ENCODE measurements at places on chromosomes 12 and 14.

DNA sequence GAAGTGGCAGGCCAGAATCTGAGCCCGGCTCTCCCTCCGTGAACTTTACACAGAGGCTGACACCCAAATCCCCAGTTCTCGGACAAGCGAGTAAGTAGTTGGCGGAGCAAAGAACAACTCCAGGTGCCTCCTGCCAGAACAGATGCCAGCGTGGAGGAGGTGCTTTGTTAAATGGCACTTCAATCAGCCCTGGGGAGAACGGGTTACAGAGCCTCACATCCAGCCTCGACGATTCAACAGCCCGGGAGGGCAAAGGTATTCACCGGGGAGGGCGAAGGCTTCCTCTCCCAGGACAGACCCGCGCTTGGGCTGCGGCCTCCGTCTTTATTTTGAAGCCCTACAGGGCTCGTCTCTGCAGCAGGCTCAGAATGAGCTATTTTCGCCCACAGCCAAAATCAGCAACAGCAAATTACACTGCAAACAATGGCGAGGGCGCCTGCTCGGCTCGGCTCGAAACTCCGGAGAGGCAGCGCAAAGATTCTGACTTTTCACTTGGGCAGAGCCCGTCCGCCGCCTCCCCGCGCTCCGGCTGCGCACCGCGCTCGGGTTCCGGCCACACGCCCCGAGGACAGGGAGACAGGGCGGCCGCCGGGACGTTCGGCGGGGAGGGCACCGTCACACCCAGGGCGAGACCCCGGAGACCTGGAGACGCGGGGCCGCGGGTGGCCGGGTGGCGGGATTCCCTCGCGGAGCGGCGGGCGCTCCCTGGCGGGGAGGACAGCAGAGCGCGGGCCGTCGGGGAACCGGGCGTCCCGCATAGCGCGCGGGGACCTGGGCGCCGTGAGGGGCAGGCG, 811 bp downstream of the TMCC3 start:
- no peak for DNase-seq

GRCh38 chr12:1093166-1093751, 102.2 kb downstream of the ERC1 start:
- no peak for DNase-seq

DNA sequence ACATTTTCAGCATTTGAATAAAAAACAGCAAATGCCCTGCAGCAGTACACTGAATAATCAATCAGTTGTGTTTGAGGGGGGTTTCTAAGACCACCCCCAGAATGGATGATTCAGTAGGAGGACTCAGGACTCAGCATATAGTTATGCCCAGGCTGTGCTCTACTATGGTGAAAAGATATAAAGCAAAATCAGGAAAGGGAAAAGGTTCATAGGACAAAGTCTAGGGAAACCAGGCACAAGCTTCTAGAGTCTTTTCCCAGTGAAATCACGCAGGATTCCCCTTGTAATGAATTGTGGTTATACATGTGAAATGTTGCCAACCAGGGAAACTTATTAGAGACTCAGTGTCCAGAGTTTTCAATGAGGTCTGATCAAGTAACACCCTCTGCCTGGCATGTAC, 25.0 kb upstream of the SLC17A8 start:
- DNase-seq: no peak

DNA sequence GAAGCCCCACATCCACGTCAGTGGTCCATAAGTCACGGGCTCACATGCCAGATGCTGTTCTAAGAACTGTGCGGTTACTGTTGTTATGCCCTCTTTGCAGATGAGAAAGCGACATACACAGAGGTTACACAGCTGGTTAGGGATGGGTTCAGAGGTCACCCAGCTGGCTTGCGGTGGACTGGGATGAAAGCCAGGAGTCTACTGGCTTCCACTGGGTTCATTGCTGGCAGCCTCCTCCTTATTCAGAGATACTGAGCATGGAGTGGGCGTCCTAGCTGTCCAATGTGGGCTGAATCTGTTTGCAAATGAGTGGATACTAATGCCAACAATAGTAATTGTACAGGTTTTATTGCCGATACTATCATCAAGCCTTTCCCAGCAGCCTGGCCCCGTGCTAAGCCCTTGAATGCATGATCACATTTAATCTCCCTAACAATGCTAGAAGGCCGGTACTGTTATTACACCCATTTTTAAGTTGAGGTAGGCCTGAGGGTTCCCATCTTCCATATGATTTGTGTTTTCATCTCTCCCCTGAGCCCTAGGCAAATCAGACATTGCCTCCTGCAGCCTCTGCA, 129.1 kb downstream of the PLXNC1 start:
- DNase-seq: no peak

DNA sequence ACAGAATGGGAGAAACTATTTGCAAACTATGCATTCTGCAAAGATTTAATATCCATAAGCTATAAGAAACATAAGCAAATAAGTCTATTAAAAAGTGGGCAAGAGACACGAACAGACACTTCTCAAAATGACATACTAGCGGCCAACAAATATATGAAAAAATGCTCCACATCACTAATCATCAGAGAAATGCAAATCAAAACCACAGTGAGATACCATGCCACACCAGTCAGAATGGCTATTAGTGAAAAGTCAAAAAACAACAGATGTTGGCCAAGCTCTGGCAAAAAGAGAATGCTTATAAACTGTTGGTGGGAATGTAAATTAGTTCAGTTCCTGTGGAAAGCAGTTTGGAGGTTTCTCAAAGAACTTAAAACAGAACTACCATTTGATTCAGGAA, 121.3 kb downstream of the KCNMB4 start:
- DNase-seq: no peak

DNA sequence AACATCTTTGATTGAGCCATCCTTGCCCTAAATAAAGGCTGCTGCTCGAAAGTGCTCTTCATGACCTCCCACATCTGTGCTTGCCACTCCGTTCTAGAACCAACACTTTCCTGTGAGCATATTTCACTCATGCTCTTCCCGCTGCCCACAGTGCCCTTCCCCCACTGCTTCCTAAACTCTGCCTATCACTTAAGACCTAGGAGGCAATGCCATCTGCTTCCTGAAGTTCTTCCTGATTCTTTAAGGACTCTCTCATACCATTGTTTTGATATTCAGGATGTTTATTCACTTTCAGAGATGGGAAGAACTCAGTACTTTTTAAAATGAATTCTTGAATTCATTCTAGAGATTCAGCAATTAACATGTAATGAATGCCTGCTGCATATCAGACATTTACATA, 49.9 kb downstream of the ZFYVE21 start:
- no peak for DNase-seq

DNA sequence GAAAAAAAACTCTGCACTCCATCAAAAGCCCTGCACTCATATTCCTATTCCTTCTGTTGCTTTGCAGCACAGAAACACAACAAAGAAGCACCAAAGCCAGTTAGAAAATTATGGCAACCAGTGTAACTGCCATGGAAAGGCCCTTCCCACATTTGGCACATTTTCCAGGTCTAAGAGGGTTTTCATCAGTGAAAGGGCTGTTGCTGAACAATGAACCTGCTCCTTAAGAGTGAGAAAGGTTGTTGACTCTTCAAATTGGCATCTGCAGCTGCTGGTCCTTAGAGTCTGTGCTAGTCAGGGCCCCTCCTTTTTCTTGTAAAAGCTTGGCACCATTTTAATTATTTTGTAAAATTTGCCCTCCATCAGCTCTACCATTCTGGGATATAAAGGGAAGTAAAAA, 378.7 kb upstream of the KITLG start:
- no peak for DNase-seq

DNA sequence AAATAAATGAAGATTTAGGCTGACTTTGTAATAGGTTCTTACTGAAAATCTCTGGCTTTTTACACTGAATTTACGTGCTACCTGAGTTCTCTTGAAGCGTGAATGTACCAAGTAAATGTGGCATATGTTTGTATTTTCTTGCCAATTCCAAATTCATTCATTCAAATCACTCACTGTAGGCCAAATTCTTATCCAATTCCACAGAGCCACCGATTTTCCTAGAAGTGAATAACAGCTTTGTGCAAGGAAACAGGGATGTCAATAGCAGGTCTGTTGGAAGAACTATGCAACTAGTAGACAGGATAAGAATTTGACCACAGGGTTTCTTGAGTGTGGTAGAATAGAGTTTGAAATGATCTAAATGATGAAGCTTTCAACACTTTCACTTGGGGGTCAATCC, 86.8 kb downstream of the SOX5 start:
- no peak for DNase-seq

DNA sequence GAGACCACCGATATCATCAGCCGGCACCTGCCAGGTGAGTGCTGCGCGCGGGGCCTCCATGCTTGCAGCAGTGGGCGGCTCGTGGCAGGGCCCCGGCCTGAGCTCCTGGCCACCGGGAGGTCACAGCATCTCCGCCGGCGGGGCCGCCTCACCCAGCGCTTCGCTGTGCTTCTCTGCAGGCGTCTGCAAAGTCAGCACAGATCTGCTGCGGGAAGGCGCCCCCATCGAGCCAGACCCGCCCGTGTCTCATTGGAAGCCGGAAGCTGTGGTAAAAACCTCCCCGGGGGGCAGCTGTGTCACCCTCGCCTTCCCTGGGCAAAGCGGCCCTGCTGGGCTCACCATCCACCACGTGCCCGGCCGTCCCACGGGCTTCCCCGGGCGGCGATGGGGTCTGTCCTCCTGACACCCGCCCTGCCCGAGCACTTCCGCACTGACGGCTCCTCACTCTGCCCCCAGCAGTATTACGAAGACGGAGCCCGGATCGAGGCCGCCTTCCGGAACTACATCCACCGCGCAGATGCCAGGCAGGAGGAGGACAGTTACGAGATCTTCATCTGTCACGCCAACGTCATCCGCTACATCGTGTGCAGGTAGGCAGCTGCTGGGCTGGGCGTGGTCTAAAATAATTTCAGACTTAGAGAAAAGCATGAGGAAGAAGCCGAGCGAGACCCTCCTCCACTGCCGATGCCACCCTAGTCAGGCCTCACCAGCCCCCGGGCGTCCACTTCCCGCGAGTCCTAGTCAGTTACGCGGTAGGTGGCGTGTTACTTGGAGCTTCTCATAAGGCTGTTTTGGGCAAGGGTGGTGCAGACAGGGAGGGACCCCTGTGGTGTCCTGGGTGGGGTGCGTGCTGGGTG, 7.1 kb downstream of the PGAM5 start:
- no peak for DNase-seq

DNA sequence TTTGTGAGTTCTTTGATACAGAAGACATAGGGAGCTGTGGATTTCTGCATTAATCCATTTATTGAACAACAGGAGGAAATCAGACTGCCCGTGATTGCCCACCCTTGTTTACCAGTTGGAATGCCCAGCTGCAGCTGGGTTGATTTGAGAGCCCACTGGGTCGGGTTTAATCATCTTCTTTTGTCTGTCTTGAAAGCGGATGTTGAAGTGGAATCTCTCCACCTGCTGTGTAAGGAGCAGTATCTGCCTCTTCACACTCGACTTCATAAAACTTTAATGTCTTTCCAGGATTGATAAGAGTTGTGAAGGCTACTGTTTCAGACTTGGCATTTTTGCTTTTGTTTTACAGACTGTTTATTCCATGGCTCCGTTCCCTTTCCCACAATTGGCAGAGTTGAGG, 39.9 kb downstream of the TBC1D30 start:
- no peak for DNase-seq
